ENCODE measurements at places on chromosomes 7 and 10.

DNA sequence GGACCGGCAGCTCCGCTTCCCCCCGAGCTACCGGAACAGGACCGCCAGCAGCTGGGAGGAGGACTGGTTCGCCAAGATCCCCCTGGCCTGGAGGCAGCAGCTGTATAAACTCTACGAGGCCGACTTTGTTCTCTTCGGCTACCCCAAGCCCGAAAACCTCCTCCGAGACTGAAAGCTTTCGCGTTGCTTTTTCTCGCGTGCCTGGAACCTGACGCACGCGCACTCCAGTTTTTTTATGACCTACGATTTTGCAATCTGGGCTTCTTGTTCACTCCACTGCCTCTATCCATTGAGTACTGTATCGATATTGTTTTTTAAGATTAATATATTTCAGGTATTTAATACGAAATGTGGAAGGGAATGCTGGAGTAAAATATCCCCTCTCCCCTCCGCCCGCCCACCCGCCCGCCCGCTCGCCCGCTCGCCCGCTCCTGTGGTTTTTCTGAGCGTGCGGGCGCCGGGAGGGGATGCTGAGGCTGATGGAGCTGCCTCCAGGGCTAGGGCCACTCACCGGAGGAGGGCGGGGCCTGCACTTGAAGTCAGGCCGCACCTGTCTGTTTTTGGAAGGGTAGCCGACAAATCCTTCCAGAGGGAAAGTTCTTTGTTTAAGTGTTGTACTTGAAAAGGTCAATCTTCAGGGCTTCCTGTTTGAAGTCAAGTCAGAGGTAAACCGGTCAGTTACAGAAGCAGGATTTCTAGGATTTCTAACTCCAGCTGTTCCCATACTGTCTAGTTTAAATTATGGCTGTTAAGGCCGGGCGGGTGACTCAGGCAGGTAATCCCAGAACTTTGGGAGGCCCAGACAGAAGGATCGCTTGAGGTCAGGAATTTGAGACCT is 30.5 kb downstream of the CHST12 start:
- DNase-seq: no peak

GRCh38 chr7:1673581-1674118 is 3.6 kb downstream of the ELFN1 start:
- DNase-seq: no peak

- no peak for DNase-seq
These were observed 60.6 kb downstream of the ARL5B start for GRCh38 chr10:18719811-18720210.

DNA sequence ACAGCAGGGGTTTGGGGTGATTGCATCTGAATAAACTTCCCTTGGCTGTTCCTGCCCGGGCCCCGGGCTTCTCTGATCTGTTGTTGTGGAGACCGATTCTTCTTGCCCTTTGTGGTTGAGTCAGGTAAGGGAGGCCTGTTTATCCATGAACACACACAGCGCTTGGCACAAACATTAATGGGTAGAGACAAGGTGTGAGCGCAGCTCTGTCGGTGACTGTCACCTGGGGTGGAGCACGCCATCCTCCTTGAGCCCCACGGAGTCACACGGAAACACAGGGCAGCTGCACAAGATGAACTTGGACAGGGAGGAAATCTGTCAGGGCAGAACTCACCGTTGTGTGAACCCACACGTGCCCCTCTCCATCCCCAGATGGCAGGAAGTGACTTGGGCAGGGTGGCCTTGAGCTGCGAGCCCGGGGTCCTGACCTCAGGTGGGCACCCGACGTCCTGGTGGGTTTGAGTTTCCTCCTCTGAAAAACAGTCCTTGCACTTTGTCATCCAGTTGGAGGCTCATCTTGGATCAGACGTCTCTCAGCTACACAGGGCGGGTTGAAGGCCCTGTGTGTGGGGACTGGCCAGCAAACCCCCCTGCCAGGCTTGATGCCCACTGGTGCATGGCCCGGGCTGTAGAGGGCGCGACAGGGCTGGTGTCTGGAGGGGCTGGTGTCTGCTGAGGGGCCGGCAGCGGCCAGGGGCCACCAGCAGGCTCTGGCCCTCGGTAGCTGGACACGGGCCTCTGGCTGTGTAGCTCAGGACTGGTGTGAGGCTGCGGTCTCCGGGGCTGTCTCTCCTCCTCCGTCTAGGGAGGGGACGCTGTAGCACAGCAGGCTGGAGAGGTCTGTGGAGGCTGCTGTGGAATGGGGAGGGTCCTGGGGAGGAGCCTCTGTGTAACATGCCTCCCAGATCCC is 24.2 kb upstream of the SHH start:
- DNase-seq: no peak

DNA sequence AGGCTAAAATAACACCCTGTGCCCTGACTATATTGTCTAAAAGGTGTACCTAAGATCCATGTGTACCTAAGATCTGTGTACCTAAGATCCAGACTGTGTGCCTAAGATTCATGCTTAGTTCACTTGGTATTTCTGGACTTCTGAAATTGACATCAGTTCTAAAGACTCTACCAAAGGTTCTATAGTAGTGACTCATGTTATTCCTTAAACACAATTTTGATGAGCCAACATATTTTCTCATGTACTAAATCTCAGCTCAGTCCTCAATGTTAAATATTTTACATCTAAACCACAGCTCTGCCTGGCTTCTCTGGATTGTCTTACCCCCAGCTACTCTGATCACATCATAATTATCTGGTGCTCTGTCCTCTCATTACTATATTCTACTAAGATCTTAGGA is 802.3 kb upstream of the SORCS1 start:
- DNase-seq: no peak

DNA sequence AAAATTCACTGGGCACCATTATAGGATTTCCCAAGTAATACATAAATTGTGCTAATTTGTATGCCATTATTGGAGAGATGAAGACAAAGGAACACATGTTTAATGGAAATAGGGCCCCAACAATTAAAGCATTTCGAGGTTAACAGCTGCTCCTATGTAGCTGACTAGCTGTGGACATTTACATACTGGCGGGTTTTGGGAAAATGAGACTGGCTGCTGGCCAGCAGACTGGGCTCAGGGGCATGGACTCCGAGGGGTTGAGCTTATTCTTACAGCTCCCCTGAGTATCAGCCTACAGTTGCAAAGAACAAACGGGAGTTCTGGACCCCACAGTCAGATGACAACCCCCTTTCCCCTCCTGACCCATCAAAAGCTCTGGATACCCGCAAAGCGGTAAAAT is 91.9 kb upstream of the MYO3A start:
- DNase-seq: no peak

DNA sequence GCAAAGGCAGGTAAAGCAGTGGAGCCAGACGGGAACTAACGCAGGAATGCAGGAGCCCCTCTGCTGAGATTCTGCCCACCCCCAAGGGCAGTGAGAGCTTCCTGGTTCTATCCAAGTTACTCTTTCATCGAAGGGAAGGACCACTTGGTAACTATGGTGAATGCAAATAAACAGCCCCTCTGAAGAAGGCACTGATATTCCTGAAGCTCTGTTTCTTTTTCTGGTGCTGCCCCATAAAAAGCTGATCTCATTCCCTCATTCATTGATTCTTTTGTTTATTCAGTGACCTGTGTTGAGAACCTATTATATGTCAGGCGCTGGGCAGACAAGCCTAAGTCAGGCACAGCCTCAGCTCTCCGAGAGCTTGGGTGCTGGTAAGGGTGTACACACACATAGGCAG is 217.3 kb downstream of the SNX10 start:
- peak; percentile 42 for DNase-seq

DNA sequence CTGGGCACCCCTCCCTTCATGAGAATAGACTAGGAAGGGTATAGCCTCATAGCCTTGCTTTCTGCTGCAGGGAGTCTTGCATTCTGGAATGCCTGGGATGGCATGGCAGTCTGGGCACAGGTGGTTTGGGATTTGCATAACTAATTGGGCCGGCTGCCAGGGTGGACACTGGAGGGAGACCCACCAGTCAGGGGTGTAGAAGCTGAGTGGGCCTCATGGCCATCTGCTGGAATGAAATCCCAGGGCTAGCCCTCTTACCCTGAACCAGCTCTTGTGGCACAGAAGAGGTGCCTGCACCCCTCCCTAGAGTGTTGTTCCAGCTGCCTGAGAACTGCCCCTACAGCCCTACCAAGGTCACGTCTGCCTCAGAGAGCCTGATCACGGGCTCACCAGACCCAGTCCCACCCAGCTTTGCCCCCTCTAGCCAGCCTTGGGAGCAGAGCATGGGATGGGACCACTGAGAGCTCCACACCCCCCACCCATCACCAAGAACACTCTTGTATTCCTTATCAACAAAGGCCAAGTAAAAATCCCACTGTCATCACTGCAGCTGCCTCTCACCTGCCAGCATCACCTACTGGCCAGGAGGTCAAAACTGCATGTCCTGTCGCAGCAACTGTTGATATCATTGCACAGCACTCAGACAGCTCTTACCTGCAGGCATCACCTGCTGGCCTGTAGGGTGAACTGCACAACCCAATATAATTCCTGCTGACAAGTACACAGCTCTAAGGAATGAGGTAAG is 148.9 kb downstream of the ZEB1 start:
- DNase-seq: peak; percentile 91

DNA sequence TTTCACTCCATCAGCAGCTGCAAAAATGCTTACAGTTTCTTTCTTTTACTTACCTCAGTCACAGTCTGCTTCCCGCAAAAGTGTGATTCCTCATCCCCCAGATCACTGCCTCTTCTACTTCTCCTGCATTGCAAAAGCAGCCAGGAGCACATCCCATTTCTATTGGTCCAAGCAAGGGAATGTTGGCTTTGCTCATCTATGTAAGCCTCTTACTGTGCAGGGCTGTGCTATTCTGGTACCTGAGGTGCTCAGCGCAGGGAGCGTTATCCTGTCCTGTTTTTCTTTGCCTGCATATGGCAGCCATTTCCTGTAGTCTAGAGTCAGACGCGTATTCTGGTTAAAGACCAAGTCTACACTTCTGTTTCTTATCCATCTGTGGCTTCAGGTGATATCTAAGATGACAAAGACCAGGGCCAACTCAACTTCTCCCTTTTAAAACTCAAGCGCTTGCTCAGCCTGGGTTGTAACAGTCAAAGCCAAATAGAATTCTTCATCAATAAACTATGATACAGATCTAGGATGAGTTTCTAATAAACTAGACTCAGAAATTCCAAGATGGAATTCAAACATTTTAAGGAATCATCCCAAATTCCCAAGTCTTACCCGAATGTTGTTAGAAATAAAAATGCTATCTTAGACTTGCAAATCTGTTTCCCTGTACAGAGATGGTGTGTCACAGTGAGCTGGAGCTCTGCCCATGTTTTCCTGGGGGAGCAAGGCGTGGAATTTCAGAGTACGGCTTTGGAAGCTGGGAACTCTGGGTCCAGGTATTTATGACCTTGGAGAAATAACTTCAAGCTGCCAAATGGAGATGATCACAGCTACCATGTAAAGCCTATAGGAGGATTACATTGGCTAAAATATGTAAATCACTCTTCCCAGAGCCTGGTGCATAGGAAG is 6.1 kb upstream of the RBM17 start:
- no peak for DNase-seq

DNA sequence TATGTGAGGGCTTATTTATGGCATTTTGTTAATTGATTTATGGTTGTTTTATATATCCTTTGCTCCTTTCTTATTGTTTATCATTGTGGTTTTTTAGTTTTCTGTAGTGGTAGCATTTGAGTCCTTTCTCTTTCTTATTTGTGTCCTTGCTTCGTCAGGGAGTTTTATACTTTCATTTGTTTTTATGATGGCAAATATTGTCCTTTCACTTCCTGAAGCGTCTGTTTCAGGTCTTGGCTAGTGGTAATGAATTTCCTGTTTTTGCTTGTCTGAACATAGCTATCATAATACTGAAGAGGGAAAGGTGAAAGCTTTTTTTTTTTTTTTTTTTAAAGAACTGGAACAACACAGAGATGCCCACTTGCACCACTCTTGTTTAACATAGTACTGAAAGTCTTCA is 228.2 kb downstream of the ATRNL1 start:
- no peak for DNase-seq

DNA sequence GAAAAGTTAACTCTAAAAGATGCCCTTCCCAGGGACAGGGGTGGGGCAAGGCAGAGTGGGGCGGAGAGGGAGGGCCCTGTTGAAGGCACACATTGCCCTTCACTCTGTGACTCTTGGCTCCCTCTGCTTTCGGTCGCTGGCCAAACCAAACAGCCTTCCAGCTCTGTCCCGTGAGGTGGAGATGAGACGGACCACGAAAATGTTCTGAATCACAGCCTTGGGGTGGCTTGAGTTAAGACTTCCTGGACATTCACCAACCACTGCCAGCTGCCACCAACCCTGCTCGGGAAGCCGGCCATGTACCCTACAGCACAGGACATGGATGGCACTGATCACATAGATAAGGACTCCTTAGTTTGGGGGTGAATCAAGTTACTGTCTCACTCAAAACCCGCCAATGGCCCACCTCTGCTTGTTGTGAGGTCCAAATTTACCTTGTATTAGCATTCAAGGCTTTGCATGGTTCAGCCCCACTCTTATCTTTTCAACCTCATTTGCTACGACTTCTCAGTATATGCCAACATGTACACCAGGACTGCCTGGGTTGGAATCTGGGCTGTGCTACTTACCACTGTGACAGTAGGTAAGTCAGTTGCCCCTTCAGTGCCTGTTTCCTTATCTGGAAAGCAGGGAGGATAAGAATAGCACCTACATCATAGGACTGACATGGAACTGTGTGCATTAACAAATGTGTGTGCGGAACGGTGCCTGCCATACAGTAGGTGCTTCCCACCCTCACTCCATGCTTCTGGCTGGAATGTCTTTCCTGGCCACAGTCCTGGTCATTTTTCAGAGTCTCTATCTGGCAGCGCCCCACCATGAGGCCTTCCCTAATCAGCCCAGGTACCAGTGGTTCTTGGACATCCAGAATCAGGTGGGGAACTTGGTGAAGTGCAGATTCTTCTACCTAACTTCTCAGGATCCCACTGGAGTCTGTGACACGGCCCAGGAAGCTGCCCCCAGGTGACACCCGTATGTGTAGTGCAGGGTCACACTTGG is 28.0 kb downstream of the ITPRIP start:
- no peak for DNase-seq

DNA sequence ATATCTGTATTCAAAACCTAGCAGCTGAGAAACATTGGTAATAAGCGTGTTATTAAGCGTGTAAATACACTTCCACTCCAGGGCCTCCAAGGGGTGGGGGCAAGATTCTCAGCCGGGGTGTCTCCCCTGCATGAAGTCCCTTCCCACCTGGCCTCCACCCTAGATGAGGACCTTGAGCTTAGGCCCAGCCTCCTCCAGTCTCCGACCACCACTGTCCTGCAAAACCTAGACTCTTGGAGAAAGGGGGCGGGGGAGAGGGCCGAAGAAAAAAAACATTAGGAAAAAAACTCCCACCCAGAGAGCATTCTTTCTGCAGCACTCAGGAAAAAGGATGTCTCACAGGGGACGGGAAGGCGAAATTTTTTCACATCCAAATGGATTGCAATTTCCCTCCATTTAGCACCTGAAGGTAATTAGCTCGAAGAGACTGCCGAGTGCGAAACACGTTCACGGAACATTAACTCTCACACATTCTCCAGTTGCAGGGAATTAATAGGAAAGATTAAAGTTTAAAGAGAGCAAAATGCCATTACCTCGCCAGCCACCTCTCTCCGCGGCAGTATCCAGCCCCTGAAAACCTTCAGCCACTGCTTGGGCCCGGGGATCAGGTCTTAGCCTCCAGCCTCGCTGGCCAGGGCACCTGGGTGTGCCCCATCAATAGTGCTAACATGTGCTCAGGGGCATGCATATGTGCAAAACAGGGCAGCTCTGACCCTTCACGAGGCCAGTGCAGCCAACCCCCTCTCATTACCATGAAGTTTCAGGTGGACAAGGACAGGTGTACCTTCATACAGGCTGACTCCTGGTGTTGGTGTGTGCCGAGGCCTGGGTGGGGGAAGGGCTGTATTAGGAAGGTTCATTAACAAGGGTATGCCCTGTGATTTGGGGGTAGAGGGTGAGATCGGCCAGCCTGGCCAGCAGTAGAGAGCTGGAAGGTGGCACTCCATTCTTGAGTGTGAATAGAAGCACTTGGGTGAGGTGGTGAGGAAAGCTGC is 77.2 kb downstream of the HIF1AN start:
- DNase-seq: no peak

- no peak for DNase-seq
These were observed 35.8 kb upstream of the TRUB1 start for GRCh38 chr10:114902151-114902550.

Measured in mesendoderm (in vitro differentiated cells).